ENCODE measurements at places on chromosomes 1 and 21.

- no peak for DNase-seq
These were observed 28.5 kb downstream of the CAMK1G start for GRCh38 chr1:209611771-209612570.

DNA sequence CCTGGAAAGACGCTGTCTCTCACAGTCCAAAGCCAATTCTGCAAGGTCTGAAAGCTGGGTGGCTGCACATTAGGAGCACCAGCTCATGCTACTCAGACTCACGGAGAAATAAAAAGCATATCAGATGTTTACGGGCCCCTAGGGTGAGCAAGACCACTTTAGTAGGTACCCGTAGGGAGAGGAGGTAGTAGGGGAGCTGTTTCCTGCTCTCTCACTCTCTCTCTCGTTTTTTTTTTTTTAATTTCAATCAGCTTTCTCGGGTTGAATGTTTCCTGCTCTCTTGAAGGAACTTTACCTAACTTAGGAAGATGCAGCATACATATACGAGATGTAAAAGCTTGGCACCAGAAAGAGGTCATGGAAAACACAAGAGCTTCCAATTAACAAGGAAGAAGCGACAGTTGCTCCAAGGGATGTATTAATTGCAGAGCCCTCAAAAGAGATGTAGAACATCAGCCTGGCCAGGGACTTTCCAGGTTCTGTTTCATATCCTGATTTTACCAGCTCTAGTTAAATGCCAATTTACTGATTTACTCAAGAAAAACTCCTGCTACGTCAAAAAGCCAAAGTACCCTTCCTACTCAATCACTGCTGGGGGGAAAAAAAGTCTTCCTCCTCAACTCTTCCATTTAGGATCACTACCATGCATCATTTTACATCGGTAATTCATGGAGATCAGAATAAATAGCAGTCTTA, 3.1 kb downstream of the LORICRIN start:
- DNase-seq = no peak

DNA sequence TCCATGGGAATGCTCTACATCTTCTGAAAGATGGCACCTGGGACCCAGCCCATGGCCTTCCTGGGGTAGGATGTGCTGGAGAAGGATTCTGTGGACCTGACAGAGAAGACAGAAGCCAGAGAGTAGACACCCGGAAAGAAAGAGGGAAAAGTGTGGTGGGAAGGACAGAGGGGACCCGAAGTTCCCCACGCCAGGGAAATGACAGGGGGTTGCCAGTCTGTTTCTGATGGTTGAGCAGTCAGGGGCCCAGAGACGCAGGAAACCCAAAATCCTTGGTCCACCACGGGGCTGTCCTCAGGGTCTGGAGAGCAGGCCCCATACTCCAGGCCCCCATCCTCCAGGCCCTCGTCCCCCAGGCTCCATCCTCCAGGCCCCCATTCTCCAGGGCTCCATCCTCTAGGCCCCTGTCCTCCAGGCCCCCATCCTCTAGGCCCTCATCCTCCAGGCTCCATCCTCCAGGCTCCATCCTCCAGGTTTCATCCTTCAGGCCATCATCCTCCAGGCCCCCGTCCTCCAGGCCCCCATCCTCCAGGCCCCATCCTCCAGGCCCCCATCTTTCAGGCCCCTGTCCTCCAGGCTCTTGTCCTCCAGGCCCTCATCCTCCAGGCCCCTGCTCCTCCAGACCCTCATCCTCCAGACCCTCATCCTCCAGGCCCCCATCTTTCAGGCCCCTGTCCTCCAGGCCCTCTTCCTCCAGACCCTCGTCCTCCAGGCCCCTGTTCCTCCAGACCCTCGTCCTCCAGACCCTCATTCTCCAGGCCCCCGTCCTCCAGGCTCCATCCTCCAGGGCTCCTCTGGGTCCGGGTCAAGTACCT, 1.0 kb upstream of the TFF2 start:
- no peak for DNase-seq

GRCh38 chr1:99768524-99769245, 2.2 kb upstream of the FRRS1 start:
- DNase-seq = no peak

- DNase-seq = no peak
These were observed 65.3 kb upstream of the COL6A1 start for GRCh38 chr21:45916011-45916840.

DNA sequence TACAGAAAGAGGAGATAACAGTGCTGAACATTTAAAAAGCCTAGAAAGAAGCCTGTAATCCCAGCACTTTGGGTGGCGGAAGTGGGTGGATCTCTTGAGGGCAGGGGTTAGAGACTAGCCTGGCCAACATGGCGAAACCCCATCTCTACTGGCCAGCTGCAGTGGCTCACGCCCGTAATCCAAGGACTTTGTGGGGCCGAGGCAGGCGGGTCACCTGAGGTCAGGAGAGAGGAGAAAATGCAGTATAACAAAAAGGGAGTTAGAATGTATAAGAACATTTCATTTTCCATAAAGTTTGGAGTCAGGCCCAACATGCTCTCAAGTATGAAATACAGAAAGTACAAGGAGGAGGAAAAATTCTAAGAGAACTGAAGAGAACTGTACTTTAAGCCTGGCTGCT, 134.5 kb downstream of the SMYD3 start:
- DNase-seq = no peak

- DNase-seq = no peak
These were observed 873 bp downstream of the IFT25 start for GRCh38 chr1:53944469-53945182.

All from NCI-H446 (cell line).